ENCODE measurements at places on chromosomes 5 and 9.

DNA sequence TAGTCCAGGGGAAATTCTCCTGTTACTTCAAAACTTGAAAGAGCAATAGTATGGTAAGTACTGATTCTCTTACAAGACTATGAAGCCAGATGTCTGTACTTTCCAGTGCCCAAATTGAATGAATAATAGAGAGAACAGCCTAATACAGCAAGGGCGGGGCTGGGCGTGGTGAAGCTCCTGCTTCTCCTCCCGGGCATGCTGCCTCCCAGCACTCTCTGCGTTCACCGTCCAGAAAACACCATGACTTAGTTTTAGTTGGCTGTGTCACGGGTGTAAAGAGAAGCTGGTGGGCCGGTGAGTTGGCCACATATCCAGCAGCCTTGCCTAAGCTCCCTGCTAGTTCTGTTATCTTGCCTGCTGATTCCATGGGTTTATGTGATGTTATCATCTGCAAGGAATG lies 40.7 kb upstream of the ADAMTS2 start:
- no peak for DNase-seq

DNA sequence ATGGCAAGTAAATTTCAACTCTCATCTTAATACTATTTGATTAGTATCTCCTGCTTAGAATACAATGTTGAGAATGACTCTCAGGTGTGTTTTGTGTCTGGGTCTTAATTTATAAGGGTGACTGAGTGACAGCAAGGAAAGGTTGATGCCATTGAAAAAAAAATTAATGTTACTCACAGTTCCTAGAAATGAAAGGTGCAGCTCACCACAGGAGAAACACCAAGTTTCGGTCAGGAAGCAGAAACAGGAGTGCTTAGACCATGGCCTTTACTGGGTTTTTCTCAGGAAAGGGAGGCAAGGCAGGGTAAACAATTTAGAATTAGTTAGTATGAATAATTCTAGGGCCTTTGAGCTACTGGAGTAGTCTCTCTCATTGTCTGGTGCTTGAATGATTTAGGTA lies 159.2 kb upstream of the C9orf72 start:
- DNase-seq: no peak

GRCh38 chr5:133639850-133640528 lies 27.6 kb upstream of the FSTL4 start:
- DNase-seq: no peak

DNA sequence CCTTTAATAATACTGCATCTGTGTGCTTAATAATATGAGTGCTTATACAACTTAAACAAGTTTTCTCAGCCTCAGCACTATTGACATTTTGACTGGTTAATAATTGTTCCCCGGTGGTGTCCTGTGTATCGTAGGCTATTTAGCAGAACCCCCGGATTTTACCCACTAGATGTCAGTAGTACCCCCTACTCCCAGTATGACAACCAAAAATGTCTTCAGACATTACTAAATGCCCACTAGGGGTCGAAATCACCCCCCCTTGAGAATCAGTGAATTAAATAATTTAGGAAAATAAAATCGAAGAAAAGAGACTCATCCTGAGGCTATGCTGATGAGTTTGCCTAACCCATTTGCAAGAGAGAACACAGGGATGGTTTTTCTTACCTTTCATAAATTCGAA lies 166.3 kb downstream of the ATP10B start:
- DNase-seq: no peak

DNA sequence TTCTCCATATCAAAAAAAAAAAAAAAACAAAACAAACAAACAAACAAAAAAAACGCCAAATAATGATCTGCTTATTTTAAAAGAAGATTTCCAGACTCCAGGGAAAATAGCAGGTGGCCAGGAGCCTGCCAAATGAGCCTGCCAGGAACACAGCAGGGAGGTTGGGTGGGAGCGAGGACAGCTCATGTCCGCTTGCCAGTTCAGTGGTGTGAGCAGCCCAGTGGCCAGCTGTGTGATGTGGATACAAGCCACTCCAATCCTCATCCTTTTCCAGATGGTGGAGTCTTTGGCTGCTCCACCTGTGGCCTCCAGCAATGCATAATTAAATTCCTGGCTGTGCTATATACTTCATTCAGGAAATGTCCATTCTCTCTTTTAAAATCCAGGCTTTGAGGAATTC lies 1025.1 kb upstream of the C9orf72 start:
- DNase-seq: peak; percentile 5

DNA sequence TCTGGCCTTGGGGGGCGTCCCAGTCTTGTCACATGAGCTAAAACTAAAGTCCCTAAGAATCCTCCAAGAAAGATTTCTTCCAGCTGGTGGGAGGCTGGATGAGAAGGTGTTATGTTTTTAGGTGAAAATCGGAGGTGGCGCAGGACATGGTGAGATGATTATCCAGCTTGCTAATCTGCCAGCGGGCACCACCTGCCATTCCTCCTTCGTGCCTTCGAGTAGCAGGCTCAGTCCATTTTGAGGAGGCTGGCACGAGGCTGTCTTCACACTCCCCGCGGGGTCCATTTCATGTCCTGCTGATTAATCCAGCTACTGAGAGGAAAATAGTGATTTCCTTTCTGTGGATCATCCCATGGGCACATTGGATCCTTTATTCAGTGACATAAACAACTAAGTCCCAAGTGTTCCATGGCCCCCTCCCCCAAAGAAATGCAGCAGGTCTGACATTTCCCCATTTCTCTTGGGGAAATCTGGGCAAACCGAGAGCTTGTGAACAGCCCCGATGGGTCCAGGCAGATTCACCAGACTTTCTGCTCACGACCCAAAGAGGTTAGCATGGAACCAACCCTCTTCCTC lies 38.2 kb upstream of the EXOC3 start:
- no peak for DNase-seq

GRCh38 chr9:133973111-133973790 lies 18.9 kb downstream of the VAV2 start:
- DNase-seq: no peak

- DNase-seq: peak; percentile 21
Observed at GRCh38 chr5:111447822-111448221, 64.5 kb downstream of the STARD4 start.

DNA sequence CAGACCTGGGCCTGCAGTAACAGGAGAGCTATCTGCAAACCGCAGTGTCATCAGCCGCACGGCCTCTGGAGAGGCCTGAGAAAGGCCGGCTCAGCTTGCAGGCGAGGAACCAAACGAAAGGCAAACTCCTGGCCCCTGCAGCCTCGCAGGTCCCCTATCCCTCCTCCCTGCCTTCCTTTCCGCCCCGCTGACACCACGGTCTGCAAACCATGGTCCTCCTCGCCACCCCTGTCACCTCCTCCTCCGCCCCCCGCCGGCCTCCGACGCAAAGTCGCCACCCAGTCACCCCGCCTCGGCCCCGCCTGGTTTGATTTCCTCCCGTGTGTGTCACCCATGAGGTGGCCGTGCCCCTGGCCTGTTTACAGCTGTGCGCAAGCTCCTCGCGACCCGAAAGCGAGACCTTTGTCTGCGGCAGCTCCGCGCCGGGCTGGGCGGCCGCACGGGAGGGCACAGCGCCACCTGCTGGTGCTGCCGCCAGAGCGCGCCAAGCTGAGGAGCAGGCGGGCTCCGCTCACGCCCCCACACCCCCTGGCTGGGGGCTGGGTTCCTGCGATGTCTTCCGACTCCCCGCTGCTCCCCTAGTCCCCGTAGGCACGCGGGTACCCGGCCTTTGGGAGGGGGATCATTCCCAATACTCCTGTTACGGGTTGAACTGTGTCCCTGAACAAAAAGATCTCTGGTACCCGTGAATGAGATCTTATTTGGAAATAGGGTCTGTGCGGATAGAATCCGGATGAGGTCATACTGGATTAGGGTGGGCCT lies 19.4 kb downstream of the GBGT1 start:
- peak; percentile 47 for DNase-seq

DNA sequence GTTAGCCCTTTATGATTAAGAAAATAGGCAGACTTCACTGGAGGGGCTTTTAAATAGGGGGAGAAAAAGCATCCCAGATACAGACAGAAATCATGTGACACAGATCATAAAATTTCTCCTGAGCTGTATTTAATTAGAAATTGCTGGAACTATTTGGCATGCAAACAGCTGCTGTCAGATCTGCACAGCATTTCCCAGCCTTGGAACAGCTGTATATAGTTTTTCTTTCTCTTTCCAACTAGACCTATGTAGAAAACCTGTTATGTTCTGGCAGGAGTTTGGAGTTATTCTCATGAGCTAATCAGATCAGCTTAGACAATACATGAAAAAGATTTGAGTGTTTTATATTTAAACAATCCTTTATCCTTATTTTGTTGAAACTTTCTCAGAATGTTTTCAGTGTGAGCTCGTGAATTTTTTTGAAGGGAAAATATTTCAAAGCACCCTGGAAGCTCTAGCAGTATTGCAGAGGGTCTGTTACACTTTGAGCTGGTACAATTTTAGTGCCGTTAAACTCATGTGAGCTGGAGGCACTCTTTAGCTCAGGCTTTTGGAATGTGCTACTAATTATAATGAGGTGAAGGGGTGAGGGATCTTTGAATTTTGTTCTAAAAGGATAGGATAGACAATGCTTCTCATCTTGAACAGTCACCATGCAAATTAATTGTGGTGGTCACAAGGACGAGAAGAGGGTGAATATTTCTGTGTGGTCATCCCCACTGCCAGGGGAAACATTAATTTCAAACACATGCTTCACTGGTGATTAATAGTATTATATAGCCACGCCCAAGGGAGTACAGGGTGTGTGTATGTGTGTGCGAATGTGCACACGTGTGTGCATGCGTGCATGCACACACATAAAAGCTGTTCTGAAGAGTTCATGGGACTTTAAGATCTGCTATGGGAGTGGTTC lies 239.4 kb upstream of the FBXL7 start:
- DNase-seq: no peak

DNA sequence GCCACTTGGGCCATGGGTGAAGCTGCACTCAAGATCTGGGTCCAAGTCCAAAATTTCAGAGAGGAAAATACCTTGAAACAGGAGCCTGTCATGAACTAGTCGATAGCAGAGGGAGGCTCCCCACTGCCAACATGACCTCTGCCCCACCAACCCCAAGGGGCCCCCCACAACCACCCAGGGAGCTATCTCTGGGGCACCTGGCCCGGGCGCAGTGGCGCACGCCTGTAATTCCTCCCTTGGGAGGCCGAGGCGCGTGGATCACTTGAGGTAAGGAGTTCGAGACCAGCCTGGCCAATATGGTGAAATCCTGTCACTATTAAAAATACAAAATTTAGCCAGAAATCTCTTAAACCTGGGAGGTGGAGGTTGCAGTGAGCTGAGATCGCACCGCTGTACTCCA lies 20.1 kb upstream of the HMCN2 start:
- DNase-seq: no peak

- DNase-seq: no peak
Observed at GRCh38 chr5:103271570-103272289, 13.2 kb downstream of the MACIR start.

DNA sequence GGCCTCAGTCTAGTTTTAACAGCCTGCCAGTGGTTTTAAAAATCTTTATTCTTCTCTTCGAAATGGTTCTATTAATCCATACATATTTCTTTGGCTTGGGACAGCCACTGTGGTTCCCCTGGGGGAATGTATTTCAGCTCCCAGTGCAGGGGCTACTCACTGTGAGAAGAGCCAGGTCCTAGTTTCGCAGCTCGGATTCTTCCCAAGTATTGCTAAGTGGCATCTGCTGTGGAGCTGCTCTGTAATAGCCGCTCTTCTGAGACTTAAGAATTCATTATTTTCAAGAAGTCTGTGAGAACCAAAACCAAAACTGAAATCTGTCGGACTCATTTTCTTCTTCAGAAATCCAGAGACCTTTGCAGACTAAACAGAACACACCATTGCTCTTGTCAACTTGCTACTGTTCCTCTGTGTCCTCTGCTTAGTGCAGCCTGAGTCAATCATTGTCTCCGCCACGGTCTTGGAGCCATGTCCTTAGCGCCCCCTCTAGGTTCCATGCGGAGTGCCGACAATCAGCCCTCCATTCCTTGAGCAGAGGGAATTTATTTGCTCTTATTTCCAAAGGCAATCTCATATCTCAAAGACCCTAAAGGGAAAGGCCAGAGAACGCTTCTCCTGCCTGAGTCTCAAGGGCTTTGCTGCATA lies 478.2 kb downstream of the SPATA31D1 start:
- no peak for DNase-seq

GRCh38 chr9:122988920-122989621 lies 44.4 kb upstream of the GPR21 start:
- no peak for DNase-seq

- DNase-seq: no peak
Observed at GRCh38 chr9:117136461-117136860, 278.4 kb downstream of the ASTN2 start.

DNA sequence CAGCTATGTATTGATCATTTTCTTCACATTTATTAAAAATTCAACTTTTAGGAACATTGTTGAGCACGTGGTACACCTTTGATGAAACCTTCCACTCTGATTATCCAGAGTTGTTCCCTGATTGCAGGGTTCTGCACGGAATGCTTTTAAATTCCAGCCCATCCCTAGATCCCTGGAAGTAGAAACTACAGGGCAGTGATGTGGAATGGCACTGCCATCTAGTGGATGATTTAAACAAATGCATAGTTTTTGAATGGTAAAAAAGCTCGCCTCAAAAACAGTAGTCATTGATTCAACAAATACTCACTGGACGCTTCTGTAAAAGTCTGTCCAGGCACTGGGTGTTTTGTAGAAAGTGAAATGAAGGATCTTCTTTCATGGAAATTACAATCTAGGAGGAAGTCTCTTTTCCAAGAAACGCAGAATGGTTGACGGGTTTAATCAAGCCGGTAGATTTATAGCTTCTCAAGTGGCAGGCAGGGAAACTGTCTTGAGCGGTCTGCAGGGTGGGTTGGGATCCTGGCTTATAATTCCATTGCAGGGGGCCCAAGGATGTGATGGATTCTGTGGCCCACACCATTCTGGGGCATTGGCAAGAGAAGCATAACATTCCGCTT lies 118.4 kb downstream of the ARHGAP26 start:
- DNase-seq: peak; percentile 10

DNA sequence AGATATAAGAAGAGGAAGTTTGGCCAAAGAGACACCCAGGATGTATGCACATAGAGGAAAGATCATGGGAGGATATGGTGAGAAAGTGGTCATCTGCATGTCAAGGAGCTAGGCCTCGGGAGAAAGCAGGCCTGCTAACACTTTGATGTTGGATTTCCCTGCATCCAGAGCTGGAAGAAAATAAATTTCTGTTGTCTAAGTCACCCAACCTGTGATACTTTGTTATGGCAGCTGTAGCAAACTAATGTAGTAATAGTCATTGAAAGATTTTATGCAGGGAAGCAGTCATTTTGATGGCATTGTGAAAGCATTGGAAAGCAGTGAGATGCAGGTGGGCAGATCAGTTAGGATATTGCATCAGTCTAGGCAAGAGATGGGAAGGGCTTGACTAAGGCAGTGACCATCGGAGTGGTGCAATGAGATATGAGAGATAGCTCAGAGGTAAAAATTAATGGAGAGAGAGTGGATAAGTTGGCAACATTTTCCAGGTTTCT lies 24.5 kb upstream of the FOCAD start:
- DNase-seq: no peak

- DNase-seq: no peak
Observed at GRCh38 chr5:28542987-28543386, 1504.6 kb upstream of the CDH9 start.

- DNase-seq: no peak
Observed at GRCh38 chr9:92507496-92507895, 25.2 kb upstream of the ASPN start.

Data from NCI-H1105 (cell line).